Renal cortical epithelial cell (primary cell): ENCODE measurements at places on chromosomes 4 and X.
A peak's percentile ranks its signal among the peaks of the same experiment; 100 is the strongest.

DNA sequence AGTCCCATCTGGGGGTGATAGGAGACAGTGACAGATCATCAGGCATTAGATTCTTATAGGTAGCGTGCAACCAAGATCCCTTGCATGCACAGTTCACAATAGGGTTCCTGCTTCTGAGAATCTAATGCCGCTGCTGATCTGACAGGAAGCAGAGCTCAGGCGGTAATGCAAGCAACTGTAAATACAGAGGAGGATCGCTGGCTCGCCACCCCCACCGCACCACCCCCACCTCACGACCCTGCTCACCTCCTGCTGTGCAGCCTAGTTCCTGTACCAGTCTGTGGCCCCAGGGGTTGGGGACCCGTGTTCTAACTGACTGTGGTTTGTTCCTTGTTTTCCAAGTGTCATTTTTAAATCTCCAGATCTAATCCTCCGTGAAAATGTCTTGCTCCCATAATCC lies 89.0 kb upstream of the MAPK10 start:
- no peak for DNase-seq

GRCh38 chrX:11739776-11740175 lies 18.3 kb upstream of the MSL3 start:
- no peak for DNase-seq

DNA sequence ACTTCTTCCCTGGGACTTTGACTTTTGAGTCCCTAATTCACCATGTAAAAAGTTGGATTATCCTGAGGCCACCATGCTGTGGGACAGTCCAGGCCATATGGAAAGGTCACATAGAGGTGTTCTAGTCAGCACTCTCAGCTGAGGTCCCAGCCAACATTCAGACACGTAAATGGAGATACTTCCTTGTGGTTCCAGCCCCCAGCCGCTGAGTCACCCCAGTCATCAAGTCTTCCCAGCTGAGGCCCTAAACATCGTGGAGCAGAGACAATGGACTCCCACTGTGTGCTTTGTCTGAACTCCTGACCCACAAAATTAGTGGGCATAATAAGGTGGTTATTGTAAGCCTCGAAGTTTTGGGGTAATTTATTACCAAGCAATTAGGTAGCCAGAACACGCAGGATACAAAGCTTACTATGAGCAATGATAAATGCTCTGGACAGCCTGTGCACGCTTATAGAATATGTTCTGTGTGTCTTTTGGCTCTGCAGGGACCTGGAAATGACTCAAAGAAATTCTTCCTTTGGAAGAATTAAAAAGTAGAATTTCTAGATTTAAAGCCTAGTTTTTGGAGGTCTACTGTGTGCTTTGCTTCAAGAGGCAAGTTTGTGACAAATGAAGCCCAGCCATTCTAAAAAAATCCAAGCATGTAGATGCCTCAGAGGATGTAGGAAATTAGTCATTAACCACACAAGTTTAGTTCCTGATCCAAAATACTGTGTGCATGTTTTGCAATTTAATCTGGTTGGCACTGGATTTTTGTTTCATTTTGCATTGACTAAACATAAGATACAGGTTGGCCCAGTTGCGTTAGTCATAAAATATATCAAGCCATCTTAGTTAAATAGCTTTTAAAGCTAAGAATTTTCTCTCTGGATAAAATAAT lies 33.2 kb upstream of the SLC9A7 start:
- peak; percentile 93 for DNase-seq

DNA sequence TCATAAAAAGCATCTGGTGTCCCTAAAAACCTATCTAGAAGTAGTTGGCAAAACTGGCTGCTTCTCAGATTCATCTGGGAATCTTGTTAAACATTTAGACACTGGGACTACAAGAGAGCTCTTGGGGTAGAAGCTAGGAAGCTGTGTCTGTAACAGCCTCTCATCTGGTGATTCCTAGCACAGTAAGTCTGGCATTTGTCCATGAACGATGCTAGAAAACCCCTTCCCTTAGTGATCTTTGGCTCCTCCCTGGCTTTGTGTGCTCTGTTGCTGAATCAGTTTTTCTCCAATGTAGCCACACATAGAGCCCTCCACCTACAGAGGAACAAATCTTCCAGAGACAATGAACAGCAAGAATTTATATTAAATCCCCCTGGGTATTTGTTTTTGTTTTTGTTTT lies 951.7 kb upstream of the LCORL start:
- DNase-seq, result no peak

DNA sequence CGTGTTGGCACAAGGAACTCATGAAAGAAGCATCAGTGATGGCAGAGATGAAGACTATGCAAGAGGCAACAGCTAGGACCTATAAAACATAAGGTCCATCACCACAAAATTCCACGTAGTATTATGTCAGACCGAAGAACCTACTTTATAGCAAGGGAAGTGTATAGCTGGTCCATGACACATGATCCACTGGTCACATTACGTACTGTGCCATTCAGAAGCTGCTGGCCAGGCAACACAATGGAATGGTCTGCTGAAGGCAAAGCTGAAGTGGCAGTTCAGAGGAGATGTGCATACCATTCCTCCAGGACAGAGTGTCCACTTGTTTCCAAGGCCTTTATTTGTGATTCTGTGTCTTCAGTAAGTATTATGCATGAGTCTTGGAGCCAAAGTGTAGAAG lies 215.5 kb upstream of the UGT8 start:
- DNase-seq, result no peak

GRCh38 chr4:152448854-152449253 lies 87.0 kb downstream of the FBXW7 start:
- no peak for DNase-seq

GRCh38 chr4:168167714-168168284 lies 75.5 kb downstream of the ANXA10 start:
- no peak for DNase-seq

DNA sequence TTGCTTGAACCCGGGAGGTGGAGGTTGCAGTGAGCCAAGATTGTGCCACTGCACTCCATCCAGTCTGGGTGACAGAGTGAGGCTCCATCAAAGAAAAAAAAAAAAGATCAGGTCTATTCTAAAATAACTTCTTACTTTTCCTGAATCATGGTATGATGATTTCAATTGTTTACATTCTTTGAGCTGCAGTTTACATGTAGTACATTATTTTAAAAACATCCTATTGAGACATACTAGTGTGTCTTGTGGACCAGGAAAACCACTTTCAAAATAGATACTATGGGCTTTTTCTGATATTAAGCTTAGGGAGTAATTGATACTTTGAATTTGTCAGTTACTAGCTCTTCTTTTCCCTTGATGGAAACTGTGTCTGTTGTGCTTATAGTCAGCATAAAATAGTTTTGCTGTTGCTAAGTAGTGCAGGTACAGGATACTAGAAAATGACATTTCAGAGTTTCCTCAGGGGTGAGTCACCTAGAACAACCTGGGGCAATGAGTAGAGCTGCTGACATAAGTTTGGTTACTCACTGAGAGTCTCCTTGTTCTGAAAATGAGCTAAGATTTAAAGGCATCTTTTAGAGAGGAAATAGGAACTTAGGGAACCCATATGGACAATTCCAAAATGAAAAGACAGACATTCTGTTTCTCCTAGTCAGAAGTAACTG lies 53.2 kb upstream of the C4orf54 start:
- DNase-seq, result peak; percentile 92

GRCh38 chr4:88360791-88361190 lies 17.9 kb upstream of the HERC6 start:
- no peak for DNase-seq

DNA sequence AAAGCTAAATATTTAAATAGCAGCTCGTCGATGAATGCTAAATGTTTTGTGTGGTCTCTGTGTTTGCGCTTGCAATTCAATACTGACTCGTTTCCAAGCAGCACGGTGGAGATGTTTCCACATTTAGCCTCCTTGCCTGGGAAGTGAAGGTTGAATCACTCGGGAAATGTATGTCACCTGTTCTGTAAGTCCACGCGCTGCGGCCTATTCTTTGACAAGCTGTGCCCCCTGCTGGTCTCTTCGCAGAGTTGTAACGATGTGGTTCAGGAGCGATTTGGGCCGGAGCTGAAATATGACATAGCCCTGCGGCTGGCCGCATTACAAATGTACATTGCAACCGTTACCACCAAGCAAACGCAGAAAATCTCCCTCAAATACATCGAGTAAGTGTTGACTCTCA lies 89.6 kb upstream of the PRPS2 start:
- peak; percentile 58 for DNase-seq

- no peak for DNase-seq
Observed at GRCh38 chrX:153494061-153494460, 719 bp upstream of the BGN start.

GRCh38 chrX:5674036-5674435 lies 554.6 kb downstream of the NLGN4X start:
- DNase-seq, result no peak

DNA sequence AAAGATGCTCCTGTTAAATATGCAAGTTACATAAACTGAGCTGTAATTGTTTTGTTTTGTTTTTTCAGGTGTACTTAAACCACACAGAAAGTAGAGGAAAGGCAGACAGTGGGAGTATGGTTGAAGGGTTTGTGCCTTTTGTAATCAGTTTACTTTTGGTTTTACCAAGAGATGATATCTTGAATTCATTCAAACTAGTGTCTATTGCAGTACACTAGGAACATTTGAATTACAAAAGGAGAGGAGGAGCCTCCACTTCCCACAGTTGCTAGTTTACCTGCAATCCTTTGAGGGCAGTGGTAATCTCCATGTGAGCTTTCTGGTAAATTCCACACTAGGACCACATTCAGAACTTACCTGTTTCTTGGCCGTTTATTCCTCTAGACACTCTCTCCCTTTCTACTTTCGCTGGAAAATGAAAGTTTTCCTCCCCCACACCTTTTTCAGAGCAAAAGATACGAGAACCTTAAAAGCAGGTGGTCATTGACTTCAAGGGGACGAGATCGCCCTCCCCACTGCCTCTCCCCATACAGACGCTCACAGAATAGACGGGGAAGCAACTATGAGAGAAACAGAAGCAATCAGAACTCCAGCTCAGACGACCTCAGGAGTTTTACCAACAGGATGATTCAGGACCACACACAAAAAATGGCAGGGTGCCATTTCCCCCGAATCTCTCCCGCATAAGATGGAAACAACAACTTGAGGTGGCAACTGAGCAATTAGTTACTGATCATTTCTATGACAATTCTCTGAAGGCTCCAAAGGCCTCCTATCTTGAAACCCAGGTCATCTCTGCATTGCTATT lies 3.3 kb downstream of the RBM47 start:
- peak; percentile 73 for DNase-seq

- no peak for DNase-seq
Observed at GRCh38 chr4:76804096-76804495, 93.8 kb downstream of the SOWAHB start.

- no peak for DNase-seq
Observed at GRCh38 chr4:17063888-17064287, 165.4 kb upstream of the LDB2 start.

DNA sequence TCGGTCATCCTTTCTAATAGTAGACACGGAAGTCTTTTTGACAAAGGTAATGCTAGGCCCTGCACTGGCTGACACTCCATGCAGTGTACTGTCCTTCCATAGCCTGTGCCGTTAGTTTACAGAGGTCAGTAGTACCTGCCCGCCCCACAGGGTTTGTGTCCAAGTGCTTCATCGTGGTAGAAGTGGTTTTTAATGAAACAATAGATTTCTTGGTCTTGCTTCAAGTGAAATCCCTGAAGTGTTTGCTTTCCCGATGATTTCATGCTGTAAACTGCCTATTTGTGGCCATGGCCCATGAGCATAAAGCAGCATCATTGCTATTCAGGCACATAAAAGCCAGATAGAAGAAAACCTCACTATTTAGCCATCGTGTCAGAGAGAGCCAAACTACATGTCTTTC lies 139.3 kb downstream of the GPR143 start:
- peak; percentile 67 for DNase-seq

DNA sequence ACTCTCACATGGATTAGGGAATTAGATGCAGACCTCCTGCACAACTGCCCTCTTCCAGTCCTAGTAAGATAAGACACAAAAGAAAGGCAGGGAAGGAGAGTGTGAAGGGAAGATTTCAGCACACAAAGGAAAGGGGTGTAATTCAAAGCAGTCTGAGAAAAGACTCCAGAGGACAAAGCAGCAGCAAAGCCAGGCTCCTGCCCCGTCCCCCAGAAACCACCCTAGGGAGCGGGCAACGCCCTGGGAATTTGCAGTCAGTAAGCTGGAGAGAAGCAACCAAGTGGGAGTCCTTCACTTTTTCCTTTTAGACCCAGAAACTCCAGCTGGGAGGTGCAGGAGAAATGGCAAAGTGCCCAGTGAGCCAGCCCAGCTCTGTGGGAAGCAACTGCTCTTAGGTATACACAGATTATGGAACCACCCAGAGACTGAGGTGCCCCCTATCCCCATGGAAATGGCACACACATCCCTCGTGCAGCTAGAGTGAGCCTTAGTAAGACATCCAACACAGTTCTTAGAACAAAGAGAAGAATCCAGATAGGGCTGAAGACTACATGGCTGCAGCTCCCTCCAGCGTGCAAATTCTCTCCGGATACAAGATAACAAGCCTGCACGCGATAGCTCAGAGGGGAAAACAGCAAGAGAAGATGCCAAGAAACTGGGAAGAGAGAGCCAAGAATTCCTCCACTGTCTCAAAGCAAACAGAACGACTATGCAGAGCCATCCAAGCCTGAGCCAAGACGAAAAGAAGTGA lies 26.5 kb upstream of the IRAK1 start:
- no peak for DNase-seq

DNA sequence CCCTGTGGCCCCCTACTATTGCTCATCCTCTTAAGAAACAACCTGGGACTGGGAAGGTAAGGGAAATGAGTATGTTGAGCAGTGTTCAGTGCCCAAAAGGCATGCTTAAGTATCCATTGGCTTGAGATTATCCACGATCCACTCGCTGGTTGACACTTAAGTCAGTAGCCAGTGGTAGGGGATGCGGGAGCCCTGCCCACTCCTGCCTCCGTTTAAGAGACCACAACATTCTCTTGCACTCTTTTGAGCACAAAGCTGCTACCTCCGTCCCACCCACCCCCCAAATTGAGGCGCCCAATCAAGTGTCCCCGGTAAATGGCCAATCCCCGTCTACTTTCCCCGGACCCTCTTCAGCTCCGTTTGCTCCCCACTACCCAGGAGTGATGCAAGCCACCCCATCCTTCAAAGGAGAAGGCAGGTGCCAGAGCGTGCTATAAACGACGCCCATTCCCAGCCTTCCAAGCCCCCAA lies 25.0 kb downstream of the UTP14A start:
- DNase-seq, result no peak

- DNase-seq, result peak; percentile 19
Observed at GRCh38 chr4:52234561-52235440, 183.7 kb downstream of the SPATA18 start.
